ENCODE measurements at places on chromosomes 16 and 17.
A peak's percentile ranks its signal among the peaks of the same experiment; 100 is the strongest.

- no peak for DNase-seq
Observed at GRCh38 chr17:9643611-9644010, 1.7 kb upstream of the USP43 start.

DNA sequence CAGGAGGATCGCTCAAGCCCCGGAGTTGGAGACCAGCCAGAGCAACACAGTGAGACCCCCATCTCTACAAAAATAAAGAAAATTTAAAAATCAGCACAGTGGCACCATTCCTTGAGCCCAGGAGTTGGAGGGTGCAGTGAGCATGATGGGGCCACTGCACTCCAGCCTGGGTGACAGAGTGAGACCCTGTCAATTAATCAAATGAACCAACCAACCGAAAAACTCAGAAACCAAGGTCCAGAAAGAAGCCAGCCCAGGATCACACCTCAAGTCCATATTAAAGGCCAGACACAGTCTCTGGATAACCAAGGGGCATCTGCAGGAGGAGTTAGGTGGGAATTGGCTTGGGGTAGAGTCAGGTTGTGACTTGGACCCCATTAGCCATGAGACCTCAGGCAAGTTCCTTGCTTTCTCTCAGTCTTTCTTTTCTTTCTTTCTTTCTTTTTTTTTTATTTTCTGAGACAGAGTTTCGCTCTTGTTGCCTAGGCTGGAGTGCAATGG is 2.4 kb downstream of the HSD17B1 start:
- DNase-seq: no peak

DNA sequence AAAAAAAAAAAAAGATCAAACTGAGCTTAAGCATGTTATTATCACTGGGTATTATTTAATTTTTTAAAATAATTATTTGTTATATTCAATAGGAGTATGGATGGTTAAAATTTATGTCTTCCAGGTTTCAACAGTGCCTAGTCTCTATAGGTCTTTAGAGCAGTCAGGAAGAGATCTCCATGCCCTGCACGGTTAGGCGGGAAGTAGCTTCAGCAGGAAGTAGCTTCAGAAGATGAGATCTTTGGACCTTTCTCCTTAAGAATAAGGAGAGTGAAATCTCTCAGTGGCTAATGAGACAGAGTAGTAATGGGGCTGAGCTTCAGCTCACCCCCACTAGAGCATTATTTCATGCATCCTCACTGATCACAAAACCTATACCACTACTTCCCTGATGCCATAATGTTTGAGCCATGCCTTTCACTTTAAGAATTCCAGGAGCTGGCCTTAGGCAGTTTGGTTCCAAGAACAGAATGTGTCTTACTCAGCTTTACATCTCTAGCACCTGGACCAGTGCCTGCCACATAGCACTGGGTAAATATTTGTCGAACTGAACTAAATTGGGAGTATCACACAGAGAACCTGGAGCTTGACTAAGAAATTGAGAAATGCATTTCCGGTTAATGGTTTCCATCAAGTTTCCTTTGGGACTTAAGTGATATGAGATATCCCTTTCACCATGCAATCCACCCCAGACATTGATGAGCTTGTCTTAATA is 43.5 kb downstream of the SCPEP1 start:
- no peak for DNase-seq

GRCh38 chr16:88923926-88924833 is 52.8 kb downstream of the CBFA2T3 start:
- DNase-seq: no peak

- DNase-seq: peak; percentile 30
Observed at GRCh38 chr16:82633964-82634600, 7.3 kb downstream of the CDH13 start.

DNA sequence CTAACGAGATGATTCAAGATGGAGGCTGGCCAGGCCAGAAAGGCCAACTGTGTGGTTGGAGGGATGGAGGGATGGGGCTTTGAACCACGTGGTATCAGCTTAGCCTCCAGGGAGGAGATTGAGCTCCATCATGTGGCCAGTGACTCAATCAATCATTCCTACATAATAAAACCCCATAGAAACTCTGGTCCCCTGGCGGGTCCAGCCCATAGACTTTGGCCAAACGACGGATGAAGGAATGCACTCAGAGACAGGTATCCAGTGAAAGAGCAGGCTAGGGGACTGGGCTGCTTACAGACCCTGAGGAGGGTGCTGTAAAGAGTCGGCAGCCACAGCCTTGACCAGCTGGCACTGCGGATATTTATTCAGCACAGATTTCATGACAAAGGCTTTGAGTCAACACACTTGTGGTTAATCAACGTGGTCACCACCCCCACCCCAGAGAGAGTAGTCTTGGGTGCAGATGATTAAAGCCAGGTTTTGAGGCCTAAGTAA is 308.7 kb upstream of the TNRC6C start:
- no peak for DNase-seq

DNA sequence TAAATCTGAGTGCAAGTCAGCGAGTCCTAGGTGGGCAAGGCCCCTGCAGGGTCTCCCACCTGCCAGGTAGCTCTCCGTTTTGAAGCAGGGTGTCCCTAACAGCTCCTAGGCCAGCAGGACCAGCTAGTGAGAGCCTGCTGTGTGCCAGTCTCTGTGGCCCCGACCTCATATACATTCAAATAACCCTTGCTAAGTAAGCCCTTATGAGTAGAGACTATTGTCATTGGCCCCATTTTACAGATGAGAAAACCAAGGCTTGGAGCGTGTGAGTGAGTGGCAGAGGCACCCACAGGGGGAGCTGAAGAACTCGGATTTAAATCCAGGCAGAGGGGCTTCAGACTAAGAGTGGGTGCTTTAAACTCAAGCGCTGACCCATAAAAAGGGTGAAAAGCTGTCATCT is 39.7 kb upstream of the EMP2 start:
- no peak for DNase-seq

DNA sequence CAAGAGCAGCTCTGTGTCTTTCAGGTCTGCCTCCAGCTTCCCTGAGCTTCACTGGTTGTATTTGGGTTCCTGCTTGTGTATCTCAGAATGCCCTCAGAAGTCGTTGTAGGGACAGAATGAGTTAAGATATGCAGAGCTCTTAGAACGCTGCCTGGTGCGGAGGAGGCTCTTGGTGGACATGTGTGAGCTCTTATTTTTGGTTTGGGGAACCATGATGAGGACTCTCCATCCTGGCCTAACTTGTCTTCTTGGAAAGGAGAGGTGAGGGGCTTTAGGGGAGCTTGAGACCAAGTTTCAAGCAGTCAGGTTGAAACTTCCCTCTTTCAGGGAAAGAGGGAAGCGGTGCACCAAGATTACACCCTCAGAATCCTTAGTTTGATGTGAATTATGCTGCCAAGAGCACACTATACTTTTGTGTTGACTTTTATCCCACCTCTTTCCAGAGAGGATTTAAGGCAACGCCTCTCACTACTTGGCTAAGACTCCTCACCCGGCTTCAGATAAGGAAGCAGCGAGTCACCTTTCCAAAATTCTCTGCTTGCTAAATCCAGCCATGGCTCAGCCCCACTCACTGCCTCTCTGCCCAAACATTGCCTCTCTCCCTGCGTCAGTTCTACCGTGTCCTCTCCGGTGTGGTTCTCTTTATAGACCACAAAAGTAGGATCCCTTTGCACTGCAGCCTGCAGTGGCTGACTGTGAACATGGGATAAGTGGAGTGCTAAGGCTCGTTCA is 12.7 kb downstream of the CDK5RAP3 start:
- DNase-seq: no peak

GRCh38 chr17:30332057-30332542 is 1.8 kb downstream of the TMIGD1 start:
- no peak for DNase-seq
